ENCODE measurements at places on chromosomes 1 and 21.

- no peak for DNase-seq
Observed at GRCh38 chr1:61056573-61057439, 25.6 kb upstream of the NFIA start.

DNA sequence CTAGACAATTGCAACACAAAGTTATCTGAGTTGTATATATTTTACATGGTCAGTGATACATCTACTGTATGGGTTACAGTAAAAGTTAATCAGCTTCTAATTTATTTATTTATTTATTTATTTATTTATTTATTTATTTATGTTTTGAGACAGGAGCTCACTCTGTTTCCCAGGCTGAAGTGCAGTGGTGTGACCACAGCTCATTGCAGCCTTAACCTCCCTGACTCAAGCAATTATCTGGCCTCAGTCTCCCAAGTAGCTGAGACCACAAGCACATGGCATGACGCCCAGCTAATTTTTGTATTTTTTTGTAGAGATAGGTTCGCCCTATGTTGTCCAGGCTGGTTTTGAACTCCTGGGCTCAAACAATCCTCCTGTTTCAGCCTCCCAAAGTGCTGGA is 241.6 kb downstream of the PTPRC start:
- DNase-seq, result no peak

- DNase-seq, result no peak
Observed at GRCh38 chr1:46592823-46593222, 11.2 kb downstream of the MKNK1 start.

GRCh38 chr1:201883266-201883665 is 5.4 kb upstream of the SHISA4 start:
- no peak for DNase-seq

DNA sequence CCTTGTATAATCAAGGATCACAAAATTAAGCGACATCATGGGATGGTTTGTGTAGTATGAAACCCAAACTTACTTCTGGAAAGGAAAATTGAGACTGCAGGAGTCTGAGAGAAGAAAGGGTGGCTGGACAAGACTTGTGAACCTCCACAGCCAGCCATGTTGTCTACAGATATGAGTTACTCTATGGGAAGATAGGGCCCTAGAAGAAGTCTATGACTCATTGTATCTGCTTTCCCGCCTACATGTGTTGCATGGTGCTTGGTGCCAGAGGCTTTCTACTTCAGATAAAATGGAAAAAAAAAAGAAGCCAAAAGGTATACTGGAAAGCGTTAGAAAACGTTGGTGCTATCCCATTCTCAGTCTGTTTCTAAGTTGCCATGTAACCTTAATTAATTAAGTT is 18.7 kb upstream of the OR6N2 start:
- DNase-seq, result no peak

GRCh38 chr1:47940779-47941178 is 56.4 kb downstream of the TRABD2B start:
- DNase-seq, result no peak

Measured in cerebellar nuclear complex (tissue), 1 donor.